SIG-M5 (cell line): ENCODE measurements at places on chromosomes 16 and 17.

DNA sequence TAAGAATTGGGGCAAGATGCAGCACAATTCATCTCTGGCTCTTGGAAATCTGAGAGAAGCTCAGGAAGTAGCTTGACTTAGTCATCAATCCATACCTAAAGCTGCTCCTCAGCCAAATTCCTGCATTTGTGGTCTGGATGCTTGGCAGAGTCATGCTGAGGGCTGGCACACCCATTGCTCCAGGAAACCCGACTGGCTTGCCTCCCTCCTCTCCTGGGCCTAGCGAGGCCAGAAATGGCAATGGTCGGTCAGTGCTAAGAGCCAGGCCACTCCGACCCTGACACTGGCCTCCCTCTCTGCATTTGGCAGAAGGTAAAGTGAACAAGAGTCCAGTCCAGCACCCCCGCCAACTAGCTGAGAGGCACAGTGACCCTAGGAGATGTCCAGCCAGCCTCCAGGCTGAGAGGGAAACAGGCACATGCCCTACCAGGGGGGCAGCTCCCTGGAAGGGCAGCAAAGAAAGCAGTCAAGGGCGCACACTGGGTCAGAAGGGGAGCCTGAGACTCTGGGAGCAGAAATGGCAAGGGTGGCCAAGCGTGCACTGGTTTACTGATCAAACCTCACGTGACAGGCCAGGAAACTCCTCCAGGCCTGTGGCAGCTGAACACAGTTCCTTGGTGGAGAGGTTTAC lies 10.0 kb downstream of the POLDIP2 start:
- DNase-seq: no peak

DNA sequence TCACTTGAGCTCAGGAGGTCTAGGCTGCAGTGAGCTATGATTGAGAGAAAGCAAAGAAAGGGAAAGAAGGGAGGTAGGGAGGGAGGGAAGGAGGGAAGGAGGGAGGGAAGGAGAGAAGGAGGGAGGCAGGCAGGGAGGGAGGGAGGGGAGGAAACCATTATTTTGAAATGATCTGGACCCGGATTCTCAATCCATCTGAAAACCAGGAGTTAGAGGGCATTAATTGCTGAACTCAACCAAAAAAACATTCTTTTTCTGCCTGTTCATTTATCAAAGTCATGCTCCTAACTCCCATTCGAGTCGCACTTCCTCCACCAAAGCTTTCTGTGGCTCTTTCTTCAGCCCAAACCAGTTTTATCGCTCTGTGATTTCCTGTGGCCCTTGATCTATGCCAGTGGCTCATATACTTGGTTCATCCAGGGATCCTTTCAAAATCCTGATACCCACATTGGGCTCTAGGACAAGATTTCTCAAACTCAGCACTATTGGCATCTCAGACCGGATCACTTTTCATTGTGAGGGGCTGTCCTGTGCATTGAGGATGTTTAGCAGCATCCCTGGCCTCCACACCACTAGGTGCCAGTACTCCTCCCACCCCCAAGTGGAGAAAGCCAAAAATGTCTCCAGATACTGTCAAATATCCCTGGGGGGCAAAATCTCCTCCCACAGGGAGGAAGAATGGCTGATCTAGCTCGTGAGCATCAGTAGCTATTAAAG lies 38.2 kb downstream of the CMTM4 start:
- no peak for DNase-seq

DNA sequence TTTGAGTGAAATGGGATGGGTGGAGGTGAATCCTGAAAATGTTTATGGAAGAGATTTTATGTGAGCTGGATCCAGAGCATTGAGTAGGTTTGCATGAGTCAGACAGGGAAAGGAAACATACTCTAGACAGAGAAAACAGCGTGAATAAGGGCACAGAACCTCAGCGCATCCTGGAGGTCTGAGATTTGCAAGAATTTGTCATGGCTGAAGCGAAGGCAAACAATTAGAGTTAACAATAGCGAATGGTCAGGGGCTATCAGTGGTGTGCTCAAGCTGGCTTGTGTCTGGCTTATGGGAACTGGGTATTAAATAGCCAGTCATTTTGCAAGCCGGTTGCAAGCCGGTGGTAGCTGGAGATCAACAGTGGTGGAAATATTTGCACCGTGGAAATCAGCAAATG lies 36.4 kb downstream of the MAP2K6 start:
- DNase-seq: no peak

DNA sequence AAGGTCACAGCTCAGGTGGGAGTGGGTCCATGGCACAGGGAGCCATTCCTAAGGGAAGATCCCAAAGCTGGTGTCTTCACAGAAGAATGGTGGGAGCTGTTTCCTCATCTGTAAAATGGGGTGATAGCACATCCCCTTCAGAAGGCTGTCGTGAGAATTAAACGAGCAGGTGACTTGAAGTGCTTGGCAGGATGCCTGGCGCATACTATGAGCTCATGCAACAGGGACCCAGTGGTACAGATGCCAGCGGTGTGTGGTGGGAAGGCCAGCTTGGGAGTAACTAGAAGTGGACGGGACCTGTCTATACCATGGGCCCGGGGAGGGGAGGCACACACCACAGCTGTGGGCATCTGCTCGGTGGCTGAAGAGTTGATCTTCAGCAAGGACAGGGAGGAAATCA lies 189.3 kb upstream of the TNRC6C start:
- no peak for DNase-seq

- no peak for DNase-seq
Observed at GRCh38 chr17:18968945-18969887, 17.3 kb downstream of the SLC5A10 start.

- no peak for DNase-seq
Observed at GRCh38 chr16:50916040-50916439, 174.2 kb downstream of the CYLD start.

GRCh38 chr17:83014940-83015910 lies 64.2 kb upstream of the METRNL start:
- no peak for DNase-seq

GRCh38 chr16:51163366-51163765 lies 12.3 kb upstream of the SALL1 start:
- DNase-seq: no peak

GRCh38 chr17:320139-320538 lies 32.5 kb downstream of the RPH3AL start:
- DNase-seq: no peak

GRCh38 chr16:11639925-11640899 lies 28.0 kb upstream of the SNN start:
- peak; percentile 81 for DNase-seq

DNA sequence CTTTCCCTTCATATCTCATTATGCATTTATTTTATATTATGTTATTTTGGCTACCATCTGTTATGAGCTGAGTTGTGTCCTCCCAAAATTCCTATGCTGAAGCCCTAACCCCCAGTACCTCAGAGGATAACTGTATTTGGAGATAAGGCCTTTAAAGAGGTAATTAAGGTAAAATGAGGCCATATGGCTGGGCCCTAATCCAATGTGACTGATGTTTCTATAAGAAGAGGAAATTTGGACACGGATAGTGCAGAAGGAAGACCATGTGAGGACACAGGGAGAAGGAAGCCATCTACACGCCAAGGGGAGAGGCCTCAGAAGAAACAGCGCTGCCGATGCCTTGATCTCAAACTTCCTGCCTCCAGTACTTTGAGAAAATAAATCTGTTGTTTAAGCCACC lies 557.7 kb upstream of the CDH5 start:
- DNase-seq: no peak
